ENCODE measurements at places on chromosomes 11 and 22.

GRCh38 chr11:8983552-8983951 is 19.3 kb upstream of the TMEM9B start:
- no peak for DNase-seq

- DNase-seq = no peak
Measured at GRCh38 chr11:30000986-30001750, 15.7 kb downstream of the KCNA4 start.

GRCh38 chr11:62017878-62018655 is 50.6 kb upstream of the FTH1 start:
- no peak for DNase-seq

- DNase-seq = no peak
Measured at GRCh38 chr11:74332291-74332690, 20.9 kb upstream of the P4HA3 start.

DNA sequence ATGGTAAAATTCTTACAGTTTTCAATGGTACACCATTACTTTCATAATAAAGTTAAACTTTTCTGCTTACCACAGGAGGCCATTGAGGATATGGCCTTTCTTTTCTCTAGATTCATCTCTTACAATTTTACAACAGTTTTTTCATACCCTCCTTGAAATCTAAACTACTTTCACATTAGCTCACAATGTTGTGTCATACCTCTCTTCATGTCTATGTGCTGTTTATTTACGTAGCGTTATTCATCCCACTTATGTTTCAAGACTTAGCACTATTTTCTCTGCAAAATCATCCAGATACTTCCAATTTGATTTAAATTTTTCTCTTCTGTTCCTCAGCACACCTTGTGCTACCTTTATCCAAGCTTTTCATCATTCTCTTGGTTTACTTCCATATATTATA is 123.3 kb downstream of the METTL15 start:
- DNase-seq = no peak

DNA sequence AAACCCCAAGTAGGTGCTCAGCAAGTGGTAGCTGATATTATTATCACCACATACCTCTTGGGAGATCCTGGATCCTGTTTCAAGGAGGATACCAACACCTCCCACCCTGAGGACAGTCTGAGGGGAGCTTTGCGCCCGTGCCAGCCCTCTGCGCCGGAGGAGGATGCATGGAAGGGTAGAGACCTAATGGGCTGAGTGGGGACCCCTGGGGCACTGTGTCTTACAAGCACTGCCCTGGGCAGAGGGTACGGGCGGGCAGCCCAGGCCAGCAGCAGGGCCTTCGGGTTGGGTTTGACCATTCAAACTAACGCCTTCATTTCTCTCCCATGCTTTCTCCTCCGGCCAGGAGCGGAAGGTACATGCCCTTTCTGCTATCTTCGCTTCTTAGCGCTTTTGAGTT is 26.3 kb downstream of the MYBPC3 start:
- no peak for DNase-seq

DNA sequence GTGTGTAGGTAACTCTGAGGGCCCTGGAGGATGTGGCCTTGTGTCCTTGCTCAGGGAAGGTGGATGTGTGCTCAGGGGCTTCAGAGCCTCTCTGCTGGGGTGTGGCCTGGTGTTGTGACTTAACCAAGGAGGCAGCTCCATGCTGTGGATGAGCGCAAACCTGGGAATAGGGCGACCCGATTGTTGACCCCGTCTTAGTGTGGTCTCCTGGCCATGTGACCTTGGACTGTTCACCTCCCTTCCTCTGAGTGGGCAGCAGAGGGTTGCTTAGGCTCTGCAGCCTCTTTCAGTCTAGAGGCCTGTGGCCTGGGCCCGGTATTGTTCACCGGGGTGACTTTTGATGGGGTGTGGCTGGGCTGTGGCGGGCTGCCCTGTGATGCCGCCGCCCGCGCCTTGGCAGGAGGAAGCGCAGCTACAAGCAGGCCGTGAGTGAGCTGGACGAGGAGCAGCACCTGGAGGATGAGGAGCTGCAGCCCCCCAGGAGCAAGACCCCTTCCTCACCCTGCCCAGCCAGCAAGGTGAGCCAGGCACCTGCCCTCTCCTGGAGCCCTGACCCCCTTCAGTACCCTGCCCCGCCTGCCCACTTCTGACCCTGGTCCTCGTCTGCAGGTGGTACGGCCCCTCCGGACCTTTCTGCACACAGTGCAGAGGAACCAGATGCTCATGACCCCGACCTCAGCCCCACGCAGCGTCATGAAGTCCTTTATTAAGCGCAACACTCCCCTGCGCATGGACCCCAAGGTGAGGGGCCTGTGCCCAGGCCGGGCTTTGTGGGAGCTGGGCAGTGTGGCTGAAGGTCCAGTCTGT is 16.7 kb downstream of the INCENP start:
- no peak for DNase-seq

GRCh38 chr22:29654420-29654819 is 51.0 kb downstream of the NF2 start:
- no peak for DNase-seq

- peak; percentile 4 for DNase-seq
Measured at GRCh38 chr11:10181811-10182210, 112.2 kb downstream of the SBF2 start.

- DNase-seq = no peak
Measured at GRCh38 chr22:44625981-44626687, 75.9 kb upstream of the PRR5 start.

GRCh38 chr11:125164422-125165110 is at the start of gene PKNOX2:
PKNOX2 (plus strand) TSS chr11:125164751; CDS start chr11:125351306, 186,555 bp downstream.
- DNase-seq = no peak

DNA sequence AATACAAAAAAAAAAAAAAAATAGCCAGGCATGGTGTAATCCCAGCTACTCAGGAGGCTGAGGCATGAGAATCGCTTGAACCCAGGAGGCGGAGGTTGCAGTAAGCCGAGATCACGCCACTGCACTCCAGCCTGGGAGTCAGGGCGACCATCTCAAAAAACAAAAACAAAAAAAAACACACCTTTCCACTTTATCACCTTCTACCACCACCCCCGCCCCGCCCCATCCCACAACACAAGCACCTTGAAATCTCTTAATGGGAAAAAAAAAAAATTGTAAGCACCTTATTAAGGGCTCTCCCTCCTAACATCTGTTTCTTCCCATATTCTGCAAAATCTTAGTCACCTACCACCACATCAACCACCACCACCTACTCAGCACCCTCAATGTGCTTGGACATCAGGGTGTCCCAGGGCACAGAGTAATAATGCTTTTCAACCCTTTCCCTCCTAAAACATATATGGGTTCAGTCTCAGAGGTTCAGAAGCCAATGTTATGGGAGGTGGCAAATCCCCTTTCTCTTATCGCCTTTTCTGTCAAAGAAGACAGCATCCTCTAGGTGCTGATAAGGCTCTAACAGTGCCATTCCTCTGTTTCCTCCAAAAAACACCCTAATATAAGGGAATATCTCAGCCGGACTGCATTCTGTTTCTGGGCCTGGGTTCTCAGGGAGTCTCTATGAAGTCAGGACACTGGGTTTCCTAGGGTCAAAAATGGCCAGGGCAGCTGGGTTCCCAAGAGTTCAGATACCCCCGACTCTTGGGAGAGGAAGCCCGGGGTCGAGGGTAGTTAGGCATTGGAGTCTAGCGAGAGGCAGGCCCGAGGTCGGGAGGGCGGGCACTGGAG is 718 bp downstream of the INTS5 start:
- DNase-seq = no peak

- no peak for DNase-seq
Measured at GRCh38 chr11:71474771-71475483, 21.9 kb downstream of the NADSYN1 start.

DNA sequence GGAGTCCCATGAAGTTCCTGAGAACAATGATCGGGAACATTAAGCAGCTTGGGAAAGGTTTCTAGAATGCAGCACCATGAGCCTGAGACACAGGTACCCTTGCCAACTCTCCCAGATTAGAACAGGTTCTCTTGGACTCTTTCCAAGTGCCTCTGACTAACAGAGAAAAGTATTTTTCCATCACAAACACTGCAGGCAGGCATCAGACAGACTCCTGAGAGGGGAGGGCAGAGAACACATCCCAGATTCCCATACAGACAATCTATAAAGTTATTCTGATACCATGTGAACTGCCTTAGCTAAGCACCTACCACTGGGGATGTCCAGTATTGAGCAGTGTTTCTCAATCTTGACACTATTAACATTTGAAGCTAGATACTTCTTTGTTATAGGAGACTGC is 27.3 kb downstream of the SERGEF start:
- DNase-seq = peak; percentile 70

DNA sequence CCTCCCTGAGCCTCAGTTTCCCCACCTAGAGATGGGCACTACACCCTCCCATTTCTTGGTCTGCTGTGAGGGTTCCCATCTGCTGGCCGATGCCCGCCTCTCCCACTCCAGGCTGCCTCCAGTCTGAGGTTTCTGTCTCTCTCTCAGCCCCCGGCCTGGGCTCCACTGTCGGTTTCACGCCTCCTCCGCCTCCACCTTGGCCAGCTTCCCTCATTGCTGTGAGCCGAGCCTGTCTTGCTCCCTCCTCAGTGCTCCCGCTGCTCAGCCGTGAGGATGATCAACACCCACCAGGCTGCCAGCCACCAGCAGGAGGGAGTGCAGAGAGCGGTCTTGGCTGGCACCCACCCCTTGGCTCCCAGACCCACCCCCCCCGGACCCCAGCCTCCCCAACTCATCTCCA is 61.0 kb downstream of the CYTH4 start:
- DNase-seq = no peak

GRCh38 chr11:76721755-76722677 is 51.5 kb upstream of the LRRC32 start:
- no peak for DNase-seq

DNA sequence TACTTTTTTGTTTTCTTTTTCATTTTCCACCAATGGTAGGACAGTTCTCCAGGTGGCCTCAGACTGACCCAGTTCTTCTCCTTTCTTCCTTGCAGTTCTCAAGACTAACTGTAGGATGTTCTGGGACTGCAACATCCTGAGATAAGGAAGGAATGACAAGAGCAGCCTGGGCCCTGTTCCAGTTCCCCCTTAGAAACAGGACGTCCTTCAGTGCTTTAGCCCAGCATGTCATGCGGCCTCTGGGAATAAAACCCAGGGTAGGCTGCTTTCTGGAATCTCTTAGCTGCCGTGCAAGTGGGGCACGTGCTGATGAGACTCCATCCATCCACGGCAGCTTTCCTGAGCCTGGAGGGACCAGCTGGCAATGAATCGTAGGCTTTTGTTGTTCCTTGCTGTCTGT is 24.0 kb upstream of the CADM1 start:
- no peak for DNase-seq

DNA sequence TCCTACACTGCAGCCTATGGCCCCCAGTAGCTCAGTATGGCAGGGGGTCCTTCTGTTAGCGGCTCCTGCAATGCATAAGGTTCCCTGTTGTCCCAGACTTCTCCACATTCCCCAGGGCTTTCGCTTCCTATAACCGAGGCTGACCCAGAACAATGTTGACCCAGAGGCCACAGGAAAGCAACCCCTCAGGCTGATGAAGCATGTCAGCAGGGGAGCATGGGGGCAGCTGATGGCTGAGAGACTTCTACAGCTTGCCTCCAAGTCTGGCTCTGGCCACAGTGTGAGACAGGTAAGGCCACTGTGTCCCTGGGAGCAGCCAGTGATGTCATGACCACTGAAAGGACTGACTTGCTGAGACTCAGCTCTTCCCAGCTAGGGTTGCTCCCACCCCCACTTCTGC is 12.5 kb upstream of the PPFIBP2 start:
- DNase-seq = no peak

DNA sequence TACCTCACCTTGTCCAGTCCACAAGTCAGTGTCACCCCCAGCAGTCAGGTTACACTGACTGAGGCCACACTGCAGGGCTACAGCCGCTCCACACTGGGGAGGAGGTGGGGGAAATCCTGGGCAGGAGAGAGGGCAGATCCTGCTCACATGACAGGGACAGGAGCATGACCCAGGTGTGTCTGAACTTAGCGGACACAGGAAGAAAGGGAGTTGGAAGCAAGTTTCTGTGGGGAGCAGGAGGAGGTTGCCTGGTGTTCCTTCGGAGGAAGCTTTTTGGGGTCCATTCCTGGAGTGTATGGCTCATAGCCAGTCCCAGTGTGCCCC is 5.9 kb downstream of the MMP11 start:
- no peak for DNase-seq

GRCh38 chr11:1044160-1044559 is 7.6 kb upstream of the MUC6 start:
- no peak for DNase-seq

GRCh38 chr11:41431784-41432183 is 27.7 kb downstream of the LRRC4C start:
- no peak for DNase-seq

DNA sequence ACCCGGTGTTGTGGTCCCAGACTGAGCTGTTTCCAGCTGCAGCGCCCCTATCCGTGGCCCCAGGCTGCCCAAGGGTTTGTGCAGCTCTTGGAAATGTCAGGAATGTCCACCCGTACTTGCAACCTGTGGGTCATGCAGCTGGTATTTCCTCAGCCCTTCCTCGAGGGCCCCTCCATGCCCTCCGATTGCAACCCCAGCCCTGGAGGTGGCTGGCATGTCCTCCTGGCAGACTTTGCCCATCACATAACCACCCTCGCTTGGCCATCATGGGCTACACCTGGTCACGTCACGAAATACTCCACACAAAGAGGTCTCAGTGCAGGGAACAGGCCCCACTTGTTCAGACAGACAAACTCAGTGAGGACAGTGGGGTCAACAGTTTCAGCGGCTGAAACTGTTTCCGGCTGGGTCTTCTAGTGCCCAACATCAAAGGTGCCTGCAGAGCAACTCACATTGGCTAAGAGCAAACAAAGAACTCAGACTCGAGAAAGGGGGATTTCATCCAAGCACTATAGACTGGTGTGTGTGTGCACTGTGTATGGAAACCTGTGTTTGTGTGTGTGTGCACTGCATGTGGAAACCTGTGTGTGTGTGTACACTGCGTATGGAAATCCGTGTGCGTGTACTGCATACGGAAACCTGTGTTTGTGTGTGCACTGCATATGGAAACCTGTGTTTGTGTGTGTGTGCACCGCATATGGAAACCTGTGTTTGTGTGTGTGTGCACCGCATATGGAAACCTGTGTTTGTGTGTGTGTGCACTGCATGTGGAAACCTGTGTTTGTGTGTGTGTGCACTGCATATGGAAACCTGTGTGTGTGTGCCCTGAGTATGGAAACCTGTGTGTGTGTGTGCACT is 72.8 kb upstream of the CCND1 start:
- DNase-seq = no peak

DNA sequence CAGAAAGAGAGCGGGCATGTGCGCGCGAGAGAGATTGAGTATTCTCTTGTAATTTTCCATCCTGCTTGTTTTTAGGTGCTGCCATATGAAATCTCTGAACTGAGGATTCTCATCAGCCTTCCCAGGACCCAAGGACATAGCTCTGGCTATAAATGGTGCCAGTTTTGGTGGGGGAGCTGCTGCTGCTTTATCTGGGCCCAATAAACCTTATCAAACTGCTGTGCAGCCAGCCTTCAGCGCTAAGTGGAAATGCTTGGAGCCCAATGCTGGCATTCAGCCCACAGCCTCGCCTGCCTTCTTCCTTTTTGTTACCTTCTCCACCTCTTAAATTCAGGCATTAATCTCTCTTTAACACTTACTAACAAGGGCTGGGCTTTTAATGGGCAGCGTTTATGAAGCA is 2.4 kb upstream of the ZBTB16 start:
- DNase-seq = no peak

Measured in epithelial cell of proximal tubule (primary cell).